KG1 (cell line): ENCODE measurements at places on chromosomes 1 and 21.
A peak's percentile ranks its signal among the peaks of the same experiment; 100 is the strongest.

DNA sequence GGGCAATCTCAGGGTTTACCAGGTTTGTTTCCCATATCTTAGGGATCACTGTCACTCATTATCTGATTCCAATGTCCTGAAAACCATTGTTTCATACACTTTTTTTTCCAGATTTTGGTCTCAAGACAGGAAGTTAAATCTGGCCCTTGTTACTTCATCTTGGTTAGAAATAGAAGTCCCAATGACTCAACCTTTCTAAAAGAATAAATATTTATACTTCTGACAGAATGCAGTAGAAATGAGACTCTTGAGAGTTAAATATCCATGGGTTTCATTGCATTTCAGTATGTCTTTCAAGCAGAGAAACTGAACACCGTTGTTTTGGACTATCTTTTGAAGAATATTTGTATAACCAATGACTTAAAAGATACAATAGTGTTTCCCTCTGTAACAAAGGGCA lies 19.8 kb upstream of the VCAM1 start:
- no peak for DNase-seq

- DNase-seq: no peak
Measured at GRCh38 chr1:157136133-157136532, 2.1 kb downstream of the ETV3 start.

DNA sequence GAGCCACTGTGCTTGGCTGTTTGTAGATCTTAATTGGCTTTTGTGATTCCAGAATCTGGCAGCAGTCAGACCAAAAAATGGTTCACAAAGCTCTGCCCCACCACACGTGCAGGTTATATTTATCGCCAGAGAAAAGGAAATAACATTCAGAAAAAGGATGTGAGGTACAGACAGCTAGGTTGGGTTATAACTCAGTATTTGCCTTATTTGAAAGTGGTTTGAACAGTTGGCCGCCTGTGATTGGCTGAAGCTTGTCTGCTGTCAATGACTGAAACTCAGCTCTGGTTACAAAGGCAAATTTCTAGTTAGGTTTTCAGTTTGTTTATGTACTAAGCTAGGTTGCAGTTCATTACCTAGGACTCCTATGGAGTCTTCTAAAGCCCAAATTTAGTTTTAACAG lies 9.6 kb downstream of the SH3BGR start:
- no peak for DNase-seq

DNA sequence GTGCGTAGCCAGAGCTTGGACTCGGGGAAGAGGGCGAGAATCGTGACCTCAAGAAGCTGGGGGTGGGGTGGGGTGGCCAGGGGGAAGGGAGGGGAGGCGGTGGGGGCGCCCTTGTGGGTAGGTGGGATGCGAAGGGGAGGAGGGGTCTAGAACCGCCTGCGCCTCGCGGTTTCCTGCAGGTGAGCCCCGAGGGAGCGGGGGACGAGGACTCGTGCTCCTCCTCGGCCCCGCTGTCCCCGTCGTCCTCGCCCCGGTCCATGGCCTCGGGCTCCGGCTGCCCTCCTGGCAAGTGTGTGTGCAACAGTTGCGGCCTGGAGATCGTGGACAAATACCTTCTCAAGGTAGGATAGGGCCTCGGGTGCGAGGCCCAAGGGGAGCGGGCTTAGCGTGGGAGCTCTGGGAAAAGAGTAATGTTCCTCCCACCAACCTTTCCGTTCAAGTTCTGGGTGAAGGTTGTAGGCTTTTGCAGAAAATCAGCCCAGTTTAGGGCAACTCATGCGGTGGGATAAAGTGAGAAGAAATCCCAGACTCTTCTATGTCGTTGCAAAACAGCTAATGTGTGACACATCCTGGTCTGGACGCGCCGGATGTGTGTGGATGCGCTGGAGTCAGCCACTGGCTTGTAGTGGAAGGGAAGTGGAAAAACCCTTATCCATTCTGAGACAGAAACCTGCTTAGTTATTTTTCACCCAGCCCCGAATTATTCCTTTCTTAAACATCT lies 2.9 kb downstream of the LHX8 start:
- no peak for DNase-seq

DNA sequence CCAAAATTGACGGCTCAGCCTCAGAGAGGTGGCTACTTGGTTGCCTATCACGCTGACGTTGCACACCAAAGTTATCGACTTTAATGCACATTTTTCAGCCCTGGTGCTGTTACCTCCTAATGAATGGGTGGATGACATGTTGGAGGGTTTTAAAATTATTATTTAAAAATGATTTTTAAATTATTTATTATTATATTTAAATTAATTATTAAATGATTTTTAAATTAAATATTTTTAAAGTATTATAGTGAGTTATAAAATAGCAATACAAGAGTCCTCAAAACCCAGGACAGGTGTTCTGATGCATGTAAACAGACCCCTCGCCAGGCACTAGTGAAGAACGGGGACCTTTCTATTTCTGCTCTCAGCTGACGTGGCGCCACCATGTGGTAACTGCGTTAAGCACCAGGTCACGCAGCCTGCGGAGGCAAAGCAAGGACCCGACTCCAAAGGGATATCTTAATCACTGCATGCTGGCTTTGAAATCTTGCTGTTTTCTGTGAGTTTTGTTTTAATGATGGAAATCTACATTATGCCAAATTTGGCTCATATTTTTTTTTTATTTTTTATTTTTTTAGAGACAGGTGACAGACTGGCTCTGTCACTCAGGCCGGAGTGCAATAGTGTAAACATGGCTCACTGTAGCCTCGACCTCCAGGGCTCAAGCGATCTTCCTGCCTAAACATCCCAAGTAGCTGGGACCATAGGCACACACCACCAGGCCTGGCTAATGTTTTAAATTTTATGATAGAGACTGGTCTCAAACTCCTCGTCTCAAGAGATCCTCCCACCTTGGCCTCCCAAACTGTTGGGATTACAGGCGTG lies 22.6 kb downstream of the CASP9 start:
- DNase-seq: peak; percentile 30

- no peak for DNase-seq
Measured at GRCh38 chr1:99305626-99306025, 41.3 kb downstream of the PLPPR4 start.

GRCh38 chr1:116874733-116875249 lies 34.9 kb upstream of the PTGFRN start:
- no peak for DNase-seq

DNA sequence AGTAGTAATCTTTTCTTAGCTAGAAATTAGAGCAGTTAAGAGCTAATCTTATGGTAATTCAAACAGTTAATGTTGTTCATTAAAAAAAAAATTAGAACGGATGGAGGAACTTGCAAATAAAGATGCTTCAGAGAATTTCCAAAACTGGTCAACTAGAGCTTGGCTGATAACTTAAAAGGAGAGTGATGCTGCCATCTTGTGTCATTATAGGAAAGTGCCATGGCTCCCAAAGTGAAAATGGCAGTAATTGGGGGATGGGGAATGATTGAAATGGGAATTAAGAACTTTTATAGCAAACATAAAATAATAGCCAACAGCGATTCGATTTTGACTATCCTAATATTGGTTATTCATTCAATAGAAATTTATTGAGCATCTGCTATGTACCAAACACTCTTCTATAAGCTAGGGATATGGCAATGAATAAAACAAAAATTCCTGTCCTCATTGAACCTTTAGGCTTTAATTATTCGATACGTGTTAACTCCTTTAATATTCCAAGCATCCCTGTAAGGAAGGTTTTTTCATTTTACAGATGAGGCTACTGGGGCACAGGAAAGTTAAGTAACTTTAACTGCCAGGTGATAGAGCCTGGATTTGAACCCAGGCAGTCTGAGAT lies 5.7 kb upstream of the PLPP3 start:
- DNase-seq: no peak

DNA sequence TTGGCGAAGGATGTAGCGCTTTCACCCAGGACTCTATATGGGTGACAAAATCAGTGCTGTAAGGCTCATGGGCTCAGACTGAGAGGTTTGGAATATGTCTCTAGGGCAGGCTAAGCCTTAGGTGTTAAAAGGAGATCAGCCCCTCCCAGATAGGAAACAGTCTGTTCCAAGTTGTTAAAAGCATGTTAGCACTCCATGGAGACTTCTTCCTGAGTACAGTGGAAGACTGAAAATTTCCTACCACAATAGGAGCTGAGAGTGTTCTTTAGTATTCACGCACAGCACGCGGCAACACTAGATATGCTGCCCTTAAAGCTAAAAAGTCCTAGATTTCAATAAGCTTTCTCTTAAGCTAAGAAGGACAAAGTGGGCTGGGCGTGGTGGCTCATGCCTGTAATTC lies 122.1 kb downstream of the TRABD2B start:
- DNase-seq: no peak

DNA sequence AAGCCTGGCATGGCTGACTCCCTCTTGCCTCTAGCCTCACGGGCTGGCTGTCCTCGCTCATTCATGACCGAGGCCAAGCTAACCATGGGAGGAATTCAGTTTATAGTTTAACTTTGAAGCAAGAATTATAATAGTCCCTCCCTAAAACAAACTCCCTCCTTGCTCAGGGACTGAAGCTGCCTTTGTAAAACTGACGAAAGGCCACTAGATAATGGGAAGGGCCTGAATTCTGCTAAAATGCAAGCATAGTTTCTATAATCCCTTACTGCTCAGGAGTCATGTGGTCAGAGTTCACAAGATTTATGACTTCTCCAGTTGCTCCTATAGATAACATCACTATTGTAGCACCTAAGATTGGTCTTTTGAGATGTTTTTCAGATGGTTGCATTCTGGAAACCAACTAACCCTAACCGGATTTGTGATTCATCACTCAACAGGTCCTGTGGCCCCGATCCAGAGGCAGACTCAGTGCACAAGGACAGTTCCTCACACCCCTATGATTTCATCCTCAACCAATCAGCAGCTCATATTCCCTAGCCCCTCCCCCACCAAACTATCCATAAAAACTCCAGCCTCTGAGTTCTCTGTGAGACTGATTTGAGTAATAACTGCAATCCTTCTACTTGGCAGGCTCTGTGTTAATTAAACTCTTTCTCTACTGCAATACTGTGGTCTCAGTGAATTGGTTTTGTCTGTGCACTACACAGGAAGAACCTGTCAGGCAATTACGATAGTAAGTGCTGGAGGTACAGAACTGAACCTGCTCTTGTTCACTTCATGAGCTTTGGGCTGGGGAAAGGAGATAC lies 26.4 kb downstream of the HHIPL2 start:
- no peak for DNase-seq

GRCh38 chr1:193451606-193452005 lies 265.2 kb upstream of the B3GALT2 start:
- DNase-seq: no peak

DNA sequence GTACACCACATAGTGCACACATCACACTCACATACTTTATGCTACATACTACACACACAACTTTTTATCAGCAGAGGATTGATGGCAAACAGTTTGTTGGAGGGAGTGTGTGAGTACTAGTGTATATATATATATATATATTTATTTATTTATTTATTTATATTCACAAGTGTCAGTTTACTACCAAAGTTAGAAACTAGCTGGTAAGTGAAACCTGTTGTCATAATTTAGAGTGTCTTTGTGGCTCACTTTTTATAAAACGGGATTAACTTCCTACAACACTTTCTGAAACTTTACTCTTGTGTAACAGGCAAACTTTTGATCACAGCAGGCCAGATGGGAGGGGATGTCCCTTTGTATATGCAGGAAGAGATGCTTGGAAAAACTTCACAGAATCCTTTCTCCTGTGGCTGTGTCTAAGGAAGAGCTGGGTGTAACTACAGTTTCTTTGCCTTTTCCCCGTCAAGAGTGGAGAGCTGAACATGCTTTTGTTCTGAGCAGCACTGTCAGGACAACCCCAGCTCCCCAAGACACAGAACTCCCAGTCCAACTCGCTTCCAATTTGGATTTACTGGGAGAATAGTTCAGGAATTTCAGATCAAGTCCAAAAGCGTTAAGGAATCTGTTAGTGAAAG lies 1.9 kb upstream of the SAMD13 start:
- peak; percentile 4 for DNase-seq

GRCh38 chr1:231983588-231984193 lies 357.1 kb downstream of the DISC1 start:
- no peak for DNase-seq

DNA sequence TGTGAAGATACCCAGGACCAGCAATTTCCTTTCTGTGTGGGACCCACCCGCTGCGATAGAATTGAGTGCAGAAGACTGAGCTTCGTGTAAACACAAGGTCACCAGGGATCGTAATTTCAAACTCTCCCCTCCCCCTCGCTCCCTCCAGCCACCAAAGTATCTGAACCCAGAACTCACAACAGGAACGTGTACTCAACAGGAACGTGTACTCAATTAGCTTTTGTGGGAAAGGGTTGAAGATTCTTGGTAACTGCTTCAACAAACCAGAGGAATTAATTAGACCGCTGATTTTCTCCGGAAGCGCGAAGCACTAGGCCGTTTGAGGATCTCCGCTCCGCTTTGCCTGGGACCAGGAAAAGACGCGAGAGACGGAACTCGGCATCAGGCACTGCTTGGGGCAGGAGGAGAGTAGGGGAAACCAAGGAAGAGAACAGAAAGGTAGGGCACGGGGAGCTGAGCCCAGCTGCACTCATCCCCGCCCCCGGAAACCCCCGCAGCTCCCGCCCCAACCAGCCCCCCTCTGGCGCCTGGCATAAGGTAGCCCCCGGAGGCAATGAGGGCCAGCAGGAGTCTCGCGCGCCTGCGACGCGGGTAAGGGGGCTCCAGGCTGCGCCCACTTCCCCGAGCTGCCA lies 453 bp downstream of the DRAM2 start:
- DNase-seq: peak; percentile 37

GRCh38 chr1:248816042-248816851 lies 9.5 kb downstream of the SH3BP5L start:
- DNase-seq: no peak

DNA sequence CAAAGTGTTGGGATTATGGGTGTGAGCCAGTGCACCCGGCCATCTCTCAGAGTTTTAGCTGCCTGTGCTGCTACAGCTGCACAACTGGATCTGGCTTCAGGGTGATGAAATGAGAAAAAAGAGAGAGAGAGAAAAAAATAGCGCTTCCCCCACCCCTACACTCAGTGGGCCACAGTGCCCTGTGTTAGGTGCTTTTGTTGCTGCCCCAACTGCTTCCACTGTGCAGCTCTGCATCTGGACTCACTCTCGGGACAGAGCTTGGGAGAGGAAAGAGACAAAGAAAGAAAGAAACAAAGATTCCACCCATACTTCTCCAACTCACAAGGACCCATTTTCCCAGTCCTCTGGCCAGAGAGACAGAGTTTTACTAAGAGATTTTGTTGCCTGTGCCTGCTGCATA lies 50.4 kb downstream of the INAVA start:
- no peak for DNase-seq
